CMK (cell line): ENCODE measurements at places on chromosomes 2 and 18.

DNA sequence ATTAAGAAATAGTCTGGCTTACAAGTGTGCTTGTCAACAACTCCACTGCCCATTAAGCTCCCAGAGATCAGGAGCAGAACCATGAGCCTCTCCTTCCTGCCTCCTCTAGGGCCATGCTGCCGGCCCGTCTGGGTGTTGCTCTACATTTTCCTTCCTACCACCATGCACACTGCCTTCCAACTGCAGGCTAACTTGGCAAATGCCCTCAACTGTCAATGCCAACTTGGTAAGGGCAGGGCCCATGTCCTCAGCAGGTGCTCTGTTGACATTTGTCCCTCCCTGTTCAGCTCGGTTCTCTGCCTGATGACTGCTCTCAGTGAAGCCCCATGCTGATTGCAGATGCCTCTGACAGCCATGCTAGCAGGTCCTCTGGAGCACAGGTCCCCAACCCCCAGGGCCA is 345.2 kb downstream of the ALK start:
- no peak for DNase-seq

DNA sequence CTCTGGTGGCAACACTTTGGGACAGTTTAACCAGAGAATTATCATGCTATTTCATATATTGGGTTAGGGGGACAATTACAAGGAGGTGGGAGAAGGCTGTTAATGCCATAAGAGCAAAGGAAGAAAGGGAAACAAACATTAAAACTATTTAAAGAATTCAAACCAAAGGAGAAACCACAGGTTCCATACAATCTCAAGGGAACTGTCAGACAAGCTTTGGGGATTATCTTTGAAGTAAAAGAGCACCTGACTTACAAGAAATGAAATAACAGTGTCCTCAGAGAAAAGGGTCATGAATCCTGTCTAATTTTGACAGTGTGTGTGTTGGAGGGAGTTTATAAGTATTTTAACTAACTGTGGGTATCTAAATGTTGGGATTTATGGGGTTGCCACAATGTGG is 44.4 kb downstream of the CERS6 start:
- no peak for DNase-seq

- no peak for DNase-seq
These were observed 18.1 kb upstream of the DNAH7 start for GRCh38 chr2:196086517-196087368.

GRCh38 chr18:74251297-74252038 is 40.3 kb downstream of the CYB5A start:
- no peak for DNase-seq

DNA sequence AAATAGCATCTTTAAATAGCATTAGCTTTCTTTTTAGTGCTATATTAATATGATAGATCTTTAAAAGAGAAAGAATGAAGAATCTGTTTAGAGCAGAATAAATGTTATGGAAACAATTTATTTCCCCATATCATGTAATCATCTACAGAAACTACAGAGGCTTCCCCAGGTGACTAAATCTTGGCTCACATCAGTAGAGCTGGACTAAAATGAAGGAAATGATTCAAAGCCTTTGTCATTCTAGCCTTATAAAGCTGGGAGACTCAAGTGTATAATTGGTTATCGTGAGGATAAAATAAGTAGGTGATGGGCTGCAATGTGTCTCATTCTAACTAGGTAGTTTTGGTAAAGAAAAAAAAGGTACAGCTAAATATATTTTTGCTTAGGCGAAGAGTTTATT is 83.2 kb upstream of the UNC80 start:
- no peak for DNase-seq

DNA sequence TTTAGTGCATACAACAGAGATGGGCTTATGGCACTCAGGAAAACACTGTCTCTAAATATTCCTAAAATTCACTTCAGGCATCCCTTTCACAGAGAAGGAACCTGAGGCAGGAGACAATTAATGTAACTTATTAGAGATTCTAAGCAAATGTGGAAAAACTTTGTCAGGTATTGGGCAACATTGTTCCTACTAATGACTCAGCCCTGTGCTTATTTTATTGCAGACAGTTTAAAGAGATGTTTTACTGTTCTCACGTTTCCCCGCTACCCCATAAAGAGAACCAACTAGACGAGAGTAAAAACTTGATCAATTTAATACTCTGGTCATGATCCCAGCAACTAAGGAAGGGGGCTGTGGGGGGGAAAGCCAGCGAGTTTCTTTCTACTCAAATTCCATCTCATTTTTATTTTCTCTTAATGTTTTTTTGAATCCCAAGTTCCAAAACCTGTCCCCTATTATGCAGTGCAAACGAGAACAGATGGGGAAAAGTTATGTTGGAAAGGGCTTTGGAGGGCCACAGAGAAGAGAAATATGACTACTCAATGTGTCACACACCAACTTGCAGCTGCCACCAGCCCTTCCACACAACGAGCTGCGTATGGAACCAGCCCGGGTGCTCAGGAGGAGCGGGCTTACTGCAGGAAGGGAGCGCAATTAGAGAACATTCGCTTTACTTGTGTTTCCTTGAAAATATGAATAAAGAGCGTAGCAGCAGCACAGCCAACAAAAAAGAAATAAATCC is 18.7 kb upstream of the ACVR1 start:
- DNase-seq: no peak

DNA sequence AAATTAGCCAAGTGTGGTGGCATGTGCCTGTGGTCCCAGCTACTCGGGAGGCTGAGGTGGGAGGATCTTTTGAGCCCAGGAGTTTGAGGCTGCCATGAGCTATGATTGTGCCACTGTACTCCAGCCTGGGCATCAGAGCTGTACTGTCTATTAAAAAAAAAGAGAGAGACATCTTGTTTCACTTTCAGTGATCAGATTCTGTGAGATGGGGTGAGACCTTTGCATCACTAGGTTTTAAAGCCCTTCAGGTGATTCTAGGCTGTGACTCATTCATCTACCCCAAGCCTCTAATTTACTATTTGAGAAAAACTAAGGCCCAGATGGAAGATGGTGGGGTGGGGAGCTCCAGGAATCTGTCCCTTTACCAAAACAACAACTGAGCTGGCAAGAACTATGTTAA is 7.1 kb downstream of the C2orf92 start:
- DNase-seq: no peak

GRCh38 chr2:32947484-32948143 is 861 bp downstream of the LTBP1 start:
- no peak for DNase-seq

- DNase-seq: no peak
These were observed 51.0 kb downstream of the PPP4R1 start for GRCh38 chr18:9563331-9563730.

DNA sequence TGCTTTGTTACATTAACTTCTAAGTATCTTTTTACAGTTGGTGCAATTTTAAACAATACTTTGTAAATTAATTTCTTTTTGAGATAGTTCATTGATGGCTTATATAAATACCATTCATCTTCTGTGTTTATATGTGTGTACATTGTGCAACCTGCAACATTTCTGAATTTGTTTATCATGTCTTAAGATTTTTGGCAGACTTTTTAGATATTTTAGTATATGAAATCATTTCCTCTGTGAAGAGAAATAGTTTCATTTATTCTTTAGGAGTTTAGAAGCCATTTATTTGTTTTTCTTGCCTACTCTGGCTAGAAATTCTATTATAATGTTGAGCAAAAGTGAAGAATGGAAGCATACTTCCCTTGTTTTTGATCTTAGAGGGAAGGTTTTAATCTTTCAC is 337.8 kb upstream of the DSEL start:
- DNase-seq: no peak

GRCh38 chr2:11129598-11130449 is 25.4 kb upstream of the SLC66A3 start:
- peak; percentile 58 for DNase-seq

- DNase-seq: no peak
These were observed 358.5 kb upstream of the HNRNPA3 start for GRCh38 chr2:176854062-176854461.

DNA sequence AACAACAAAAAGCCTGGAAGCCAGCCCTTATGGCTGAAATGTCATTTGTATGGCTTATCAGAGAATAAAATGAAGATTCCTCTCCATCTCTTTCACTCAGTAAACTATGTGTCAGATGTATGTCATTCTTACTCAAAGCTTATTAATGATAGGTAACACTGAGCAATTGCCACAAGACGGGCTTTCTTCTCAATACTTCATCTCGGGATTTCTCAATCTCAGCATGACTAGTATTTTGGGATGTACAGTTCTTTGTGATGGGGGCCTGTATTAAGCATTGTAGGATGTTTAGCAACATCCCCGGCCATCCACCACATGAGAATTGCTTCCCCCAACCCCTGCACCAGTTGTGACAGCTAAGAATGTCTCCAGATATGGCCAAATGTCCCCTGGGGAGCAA is 80.2 kb downstream of the MREG start:
- DNase-seq: no peak

DNA sequence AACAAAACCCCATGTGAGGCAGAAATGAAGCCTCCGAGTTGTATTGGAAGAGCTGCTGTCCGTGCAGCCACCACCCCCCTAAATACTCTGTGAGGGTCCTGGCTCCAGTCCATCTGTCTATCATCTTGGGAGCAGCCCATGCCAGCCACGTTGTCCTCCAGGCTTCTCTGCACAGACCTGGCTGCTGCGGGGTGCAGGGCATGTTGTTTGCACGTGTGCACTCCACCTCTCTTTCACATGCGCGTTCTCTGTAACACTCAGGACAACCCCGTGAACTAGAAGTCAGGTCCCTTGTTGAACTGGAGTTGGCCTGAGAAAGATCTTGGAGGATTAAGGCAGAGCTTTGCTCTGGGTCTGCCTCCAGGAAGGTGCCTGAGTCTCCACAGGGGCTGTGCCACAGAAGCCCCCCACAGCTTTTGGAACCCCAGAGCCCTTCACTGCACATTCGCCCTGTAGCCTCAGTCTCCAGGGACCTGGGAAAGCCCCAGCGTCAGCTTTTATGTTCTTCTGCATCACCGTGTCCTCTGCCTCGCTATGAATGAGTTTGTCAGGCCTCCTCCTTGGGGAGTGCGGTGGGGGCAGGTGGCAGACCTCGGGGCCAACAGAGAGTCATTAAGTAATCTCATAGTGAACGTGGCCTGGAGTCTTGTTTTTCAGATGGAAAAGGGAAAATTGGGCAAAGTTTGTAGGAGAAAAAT is 16.6 kb downstream of the RTP5 start:
- no peak for DNase-seq
